ENCODE measurements at places on chromosomes 5 and 9.

DNA sequence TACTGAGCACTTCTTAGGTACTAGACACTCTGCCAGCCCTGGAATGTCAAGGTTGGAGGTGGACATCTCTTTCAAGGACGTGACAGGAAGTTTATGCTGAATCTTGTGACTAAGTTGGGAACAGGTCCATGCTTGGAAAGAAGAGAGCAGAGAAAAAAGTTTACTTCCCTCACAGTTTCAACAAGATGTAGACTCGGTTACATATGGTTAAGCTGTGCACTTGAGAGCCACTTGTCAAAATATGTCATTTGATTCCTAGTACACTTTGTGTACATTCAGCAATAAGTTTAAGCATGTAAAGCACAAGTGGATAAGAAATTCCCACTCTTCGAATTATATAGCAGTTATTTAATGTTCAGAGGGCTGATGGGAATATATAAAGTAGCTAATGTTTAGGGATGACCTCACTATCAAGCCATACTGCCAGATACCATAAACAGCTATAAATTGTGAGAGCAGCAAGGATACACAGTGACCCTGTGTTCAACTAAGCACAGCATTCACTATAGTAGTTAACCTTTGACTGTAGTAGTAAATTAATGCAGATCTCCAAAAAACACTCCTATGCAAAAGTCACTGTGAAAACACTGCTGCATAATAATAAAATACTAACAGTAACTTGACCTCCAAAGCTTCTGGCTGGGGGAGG lies 1944.6 kb upstream of the WWC1 start:
- DNase-seq = no peak

DNA sequence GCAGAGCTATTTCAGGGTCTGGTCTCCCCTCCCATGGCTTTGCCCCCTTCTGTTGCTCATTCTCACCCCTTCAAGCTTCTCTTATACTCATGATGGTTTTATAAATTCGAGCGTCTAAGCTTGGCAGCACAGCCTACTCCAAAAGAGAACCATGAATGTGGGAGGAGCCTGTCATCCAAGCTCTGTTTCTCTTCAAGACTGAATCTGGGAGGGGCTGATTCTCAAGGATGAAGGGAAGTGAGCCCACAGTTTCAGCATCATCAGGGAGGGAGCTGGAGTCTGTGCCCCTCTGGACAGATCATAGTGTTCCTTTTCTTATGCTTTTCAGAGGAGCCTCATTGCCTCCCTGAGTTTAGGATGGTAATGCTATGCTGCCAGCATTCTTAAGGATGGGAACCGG lies 168.6 kb downstream of the CFAP90 start:
- DNase-seq = no peak

- peak; percentile 74 for DNase-seq
These were observed at the start of gene MOB3B for GRCh38 chr9:27529316-27530278. TSS of gene MOB3B (minus strand) at chr9:27529814. CDS start at chr9:27455550, 74,264 bp downstream.

DNA sequence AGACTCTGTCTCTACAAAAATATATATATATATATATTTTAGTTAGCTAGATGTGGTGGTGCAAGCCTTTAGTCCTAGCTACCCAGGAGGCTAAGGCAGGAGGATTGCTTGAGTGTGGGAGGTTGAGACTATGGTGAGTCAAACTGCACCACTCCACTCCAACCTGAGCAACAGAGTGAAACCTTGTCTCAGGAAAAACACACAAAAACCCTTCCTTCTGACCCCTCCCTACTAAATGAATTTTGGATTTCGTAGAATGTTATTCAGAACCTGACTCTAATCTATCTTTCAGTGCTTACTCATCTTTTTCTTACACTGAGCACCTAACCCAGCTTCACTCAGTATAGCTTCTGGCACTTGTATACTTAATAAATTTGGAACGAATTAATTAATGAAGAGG lies 35.2 kb upstream of the IL7R start:
- no peak for DNase-seq

GRCh38 chr9:131728961-131729360 lies 10.9 kb downstream of the RAPGEF1 start:
- DNase-seq = no peak

GRCh38 chr9:32455738-32456137 lies 70.3 kb downstream of the RIGI start:
- no peak for DNase-seq

All from adrenal gland (tissue), 19 donors.